Suprapubic skin (tissue), 4 donors: ENCODE measurements at places on chromosomes 4 and X.

DNA sequence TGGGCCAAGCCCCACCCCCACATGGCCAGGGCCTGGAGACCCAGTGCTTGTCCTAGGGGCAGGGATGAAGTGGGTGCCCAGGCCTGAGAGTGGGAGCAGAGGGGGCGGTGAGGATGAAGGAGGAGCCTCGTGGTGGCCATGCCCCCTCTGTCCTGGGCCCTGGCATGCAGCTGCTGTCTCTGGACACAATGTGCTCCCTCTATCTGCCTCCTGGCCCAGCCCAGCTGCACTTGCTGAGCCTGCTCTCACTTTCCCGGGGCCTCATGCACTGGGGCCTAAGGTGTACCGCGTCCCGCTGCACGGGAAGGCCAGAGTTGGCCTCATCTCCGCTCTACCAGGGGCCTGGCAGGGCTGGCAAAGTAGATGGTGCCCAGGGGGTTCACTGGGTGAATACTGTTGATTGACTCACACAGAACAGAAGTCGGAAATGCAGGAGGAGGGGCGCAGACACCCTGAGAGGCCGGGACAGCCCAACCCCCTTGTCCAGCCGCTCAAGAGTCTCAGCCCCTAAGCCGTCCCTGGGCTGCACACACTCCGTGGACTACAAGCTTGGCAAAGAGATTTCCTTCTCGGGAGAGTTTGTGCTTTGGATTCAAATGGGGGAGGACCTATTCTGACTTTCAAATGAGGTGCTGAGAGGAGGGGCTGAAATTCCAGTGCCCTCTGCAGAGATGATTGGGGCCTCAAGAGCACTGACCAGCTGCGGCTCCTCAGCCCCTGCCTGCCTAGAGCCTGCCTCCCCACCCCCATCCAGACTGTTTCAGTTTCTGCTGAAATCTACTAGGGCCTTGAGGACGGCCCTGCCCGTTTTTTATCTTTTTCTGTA lies 112.4 kb downstream of the PSAPL1 start:
- DNase-seq = no peak

GRCh38 chr4:72805284-72805683 lies 236.3 kb upstream of the ADAMTS3 start:
- DNase-seq = no peak

- DNase-seq = no peak
Measured at GRCh38 chr4:67918428-67918827, 34.6 kb upstream of the TMPRSS11D start.

GRCh38 chrX:39513836-39514235 lies 583.9 kb downstream of the BCOR start:
- no peak for DNase-seq
